ENCODE measurements at places on chromosomes 2 and 18. TPM values are rescaled to one million over a fixed set of nuclear protein-coding genes. Genes with fewer than 3 reads are reported as not detected.

SERPINB5 gene
- total RNA-seq: not detected

FARP2 gene
- 43.5 TPM for total RNA-seq

EIPR1 gene
- 17.6 TPM for total RNA-seq

NDC80 gene
- total RNA-seq: 1.4 TPM

STK16 gene
- total RNA-seq: 28.3 TPM

ASPRV1 gene
- total RNA-seq: 1.4 TPM

ZNF2 gene
- total RNA-seq: 12.6 TPM

GNLY gene
- total RNA-seq: 16.4 TPM
